KBM-7 (cell line): ENCODE measurements at places on chromosomes 3 and 15.

DNA sequence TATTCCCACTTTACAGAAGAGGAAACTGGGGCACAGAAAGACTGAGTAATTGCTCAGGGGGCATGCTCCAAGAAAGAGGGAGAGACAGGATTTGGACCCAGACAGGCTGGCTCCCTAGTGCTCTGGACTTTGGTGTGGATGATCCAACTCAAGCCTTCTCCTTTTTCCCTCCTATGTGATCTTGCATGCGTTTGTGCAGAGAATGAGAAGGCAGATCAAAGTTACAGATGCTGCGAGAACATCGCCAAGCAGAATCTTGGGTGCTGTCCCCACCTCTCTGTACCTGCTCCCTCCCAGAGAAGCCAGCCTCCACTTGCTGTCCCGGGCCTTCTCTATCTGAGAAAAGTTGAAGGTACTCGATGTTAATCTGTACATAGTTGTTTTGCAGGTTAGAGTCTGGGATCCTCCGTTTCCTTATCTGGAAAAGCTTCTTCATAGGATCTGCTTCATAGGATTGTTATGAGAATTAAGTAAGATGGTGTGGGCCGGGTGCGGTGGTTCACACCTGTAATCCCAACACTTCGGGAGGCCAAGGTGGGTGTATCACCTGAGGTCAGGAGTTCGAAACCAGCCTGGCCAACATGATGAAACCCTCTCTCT, 10.2 kb downstream of the GNB5 start:
- no peak for DNase-seq

GRCh38 chr3:120071259-120071658, 23.0 kb downstream of the GSK3B start:
- DNase-seq = no peak

DNA sequence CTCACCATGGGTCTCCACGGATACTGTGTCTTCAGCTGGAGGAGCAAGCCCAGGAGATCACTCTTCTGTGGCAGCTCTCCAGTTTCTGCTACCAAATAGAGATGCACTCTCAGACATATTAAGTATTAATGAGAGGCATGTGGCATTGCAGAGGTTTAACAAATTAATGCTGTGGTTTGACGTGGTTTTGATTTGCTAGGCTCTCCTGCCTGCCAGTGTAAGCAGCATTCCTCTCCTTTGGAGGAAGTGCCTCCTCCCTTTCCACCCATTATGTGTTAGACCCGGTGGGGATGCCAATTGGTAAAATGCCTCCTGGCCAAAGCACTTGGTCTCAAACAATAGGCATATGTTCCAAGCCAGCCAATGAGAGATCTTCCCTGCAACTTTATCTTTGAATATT, 124.8 kb downstream of the MYLK start:
- no peak for DNase-seq

- peak; percentile 15 for DNase-seq
Measured at GRCh38 chr15:50828610-50829206, 63.2 kb upstream of the SPPL2A start.

DNA sequence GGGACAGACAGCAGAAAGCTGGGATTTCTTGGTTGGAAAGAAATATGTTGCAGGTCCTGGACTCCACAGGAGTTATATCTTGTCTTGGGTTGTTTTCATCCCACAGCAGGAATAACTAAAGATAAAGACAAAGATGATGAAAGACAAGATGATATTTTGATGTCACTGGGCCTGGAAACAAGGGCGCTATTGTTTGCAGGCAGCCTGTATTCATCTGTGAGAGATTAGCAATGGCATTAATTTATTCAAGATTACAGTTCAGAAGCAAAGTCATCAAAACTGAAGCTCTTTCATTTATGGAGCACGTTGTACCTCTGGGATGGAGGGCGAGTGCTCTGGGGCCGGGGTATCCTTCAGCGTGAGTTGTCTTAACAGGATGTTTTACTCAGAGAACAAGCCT, 213.8 kb downstream of the LRTM1 start:
- no peak for DNase-seq

- no peak for DNase-seq
Measured at GRCh38 chr3:81289676-81290075, 471.8 kb downstream of the GBE1 start.

DNA sequence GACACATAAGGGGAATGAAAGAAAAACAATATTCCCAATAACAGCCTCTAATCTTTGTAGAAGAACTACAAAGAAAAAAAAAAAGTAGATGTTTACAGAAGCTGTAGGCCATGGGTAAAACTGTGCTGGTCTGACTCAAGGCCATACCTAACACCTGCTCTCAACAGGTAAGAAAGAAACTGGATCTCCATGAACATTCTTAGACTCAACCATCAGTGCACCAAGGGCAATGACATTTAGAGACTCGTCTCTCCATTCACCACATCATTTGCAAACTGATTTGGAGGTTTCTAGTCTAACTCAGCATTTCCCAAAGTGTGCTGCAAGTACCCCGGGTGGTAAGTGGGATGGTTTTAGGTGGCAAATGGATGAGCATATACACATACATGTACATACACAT, 164.2 kb downstream of the FOXP1 start:
- DNase-seq = no peak

DNA sequence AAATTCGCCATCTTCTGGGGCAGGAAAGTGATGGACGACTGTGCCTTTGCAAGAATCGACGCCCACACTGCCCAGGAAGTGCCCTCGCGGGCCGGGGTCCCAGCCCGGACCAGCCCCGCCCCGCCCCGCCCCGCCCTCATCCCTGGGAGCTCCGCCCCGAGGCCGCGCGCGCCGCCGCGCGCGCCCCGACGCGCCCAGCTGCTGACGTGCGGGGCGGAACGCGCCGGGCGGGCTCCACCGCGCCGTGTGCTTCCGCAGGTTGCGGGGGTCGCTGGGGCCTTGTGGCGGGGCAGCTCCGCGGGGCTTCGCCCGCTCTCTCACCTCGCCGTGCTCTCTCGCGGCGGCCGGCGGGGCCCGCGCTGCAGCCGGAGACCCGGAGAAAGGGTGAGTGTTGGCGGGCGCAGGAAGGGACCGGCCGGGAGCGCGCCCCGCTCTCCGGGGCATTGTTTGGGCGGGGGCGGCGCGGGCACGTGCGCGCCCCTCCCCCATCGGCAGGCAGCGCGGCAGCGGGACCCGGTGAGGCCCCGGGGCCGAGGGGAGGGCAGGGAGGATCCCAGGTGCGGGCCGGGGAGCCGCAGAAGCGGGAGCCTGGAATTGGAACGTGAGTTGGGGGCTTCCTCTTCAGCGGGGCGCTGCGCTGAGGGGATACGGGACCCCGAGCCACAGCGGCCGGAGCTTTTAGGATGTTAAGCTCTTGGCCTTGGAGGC, at the start of gene YEATS2:
Gene YEATS2, plus strand, starts transcription at position 188 of the 708 bp plus-strand sequence. CDS start 17,366 bp downstream, outside the sequence.
- peak; percentile 69 for DNase-seq

- DNase-seq = peak; percentile 54
Measured at GRCh38 chr3:119600732-119601131, 3.0 kb downstream of the PLA1A start.

- DNase-seq = no peak
Measured at GRCh38 chr3:129038121-129038855, 22.3 kb upstream of the GP9 start.

- no peak for DNase-seq
Measured at GRCh38 chr15:57932348-57932747, 133.2 kb downstream of the ALDH1A2 start.

- DNase-seq = no peak
Measured at GRCh38 chr3:133691273-133692107, 29.7 kb upstream of the TOPBP1 start.

GRCh38 chr3:141460097-141460704, 26.6 kb upstream of the RASA2 start:
- peak; percentile 86 for DNase-seq

- no peak for DNase-seq
Measured at GRCh38 chr3:36525115-36525801, 145.0 kb downstream of the STAC start.

GRCh38 chr15:42402455-42403205, 43.3 kb downstream of the CAPN3 start:
- peak; percentile 43 for DNase-seq

GRCh38 chr3:148075771-148076716, 621.7 kb upstream of the AGTR1 start:
- DNase-seq = peak; percentile 12

DNA sequence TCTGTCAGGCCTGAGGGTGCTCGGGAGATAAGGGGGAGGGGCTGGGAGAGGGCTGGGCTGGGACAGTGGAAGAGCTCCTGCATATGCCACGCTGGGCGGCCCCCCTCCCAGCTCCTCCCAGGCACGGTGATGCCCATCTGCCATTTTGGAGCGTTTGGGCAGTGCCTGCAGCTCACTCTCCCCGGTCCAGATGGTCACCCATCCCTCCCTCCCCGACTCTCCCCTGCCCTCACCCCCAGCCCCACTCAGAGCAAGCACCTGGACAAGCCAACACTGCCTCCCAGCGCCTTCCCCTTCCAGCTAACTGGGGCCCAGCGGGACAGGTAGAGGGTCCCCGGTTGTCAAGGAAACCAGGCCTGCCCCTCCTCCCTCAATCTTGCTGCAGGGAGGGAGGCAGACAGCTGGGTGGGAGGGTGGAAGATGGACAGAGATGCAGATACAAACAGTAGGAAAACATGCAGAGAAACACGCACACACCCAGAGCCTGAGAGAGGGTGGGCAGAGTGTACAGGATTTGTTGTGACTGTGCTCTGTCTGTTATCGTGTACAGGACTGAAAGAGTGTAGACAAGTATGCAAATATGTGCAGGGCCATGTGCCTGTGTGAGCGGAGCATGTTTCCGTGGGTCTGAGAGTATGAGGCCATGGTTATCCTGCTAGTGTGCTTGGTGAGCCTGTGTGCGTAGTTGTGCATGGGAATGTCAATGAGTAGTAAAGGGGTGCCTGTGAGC, 17.5 kb upstream of the CORO2B start:
- no peak for DNase-seq

GRCh38 chr15:95866711-95867440, 463.6 kb upstream of the NR2F2 start:
- no peak for DNase-seq

DNA sequence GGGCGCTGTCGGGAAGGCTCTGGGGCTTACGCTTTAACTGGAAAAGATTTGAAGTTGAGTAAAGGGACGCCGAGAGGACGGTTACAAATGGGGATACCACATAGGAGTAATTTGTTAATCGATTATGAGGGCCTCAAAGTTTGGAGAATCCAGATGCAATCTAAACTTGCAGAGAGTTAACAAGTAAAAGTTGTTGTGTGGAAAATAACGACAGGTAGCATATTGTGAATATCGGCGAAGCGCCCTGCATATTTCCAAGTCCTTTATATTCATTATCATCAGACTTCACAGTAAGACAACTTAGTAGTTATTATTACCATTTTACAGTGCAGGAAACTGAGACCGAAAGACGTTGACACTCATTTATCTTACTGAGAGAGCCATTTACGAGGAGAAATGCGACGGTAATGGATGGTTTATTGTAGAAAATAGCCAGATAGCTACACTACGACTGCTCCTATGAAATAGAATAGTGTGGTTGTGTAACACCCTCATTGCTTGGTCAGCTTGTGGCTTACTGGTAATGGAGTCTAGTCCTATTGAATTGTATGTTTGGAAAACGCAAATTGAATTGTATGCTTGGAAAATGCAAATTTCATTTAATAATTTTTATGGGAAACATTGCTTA, 700 bp downstream of the MKRN2 start:
- DNase-seq = peak; percentile 41

- peak; percentile 45 for DNase-seq
Measured at GRCh38 chr15:36911322-36911944, 188.9 kb downstream of the MEIS2 start.

DNA sequence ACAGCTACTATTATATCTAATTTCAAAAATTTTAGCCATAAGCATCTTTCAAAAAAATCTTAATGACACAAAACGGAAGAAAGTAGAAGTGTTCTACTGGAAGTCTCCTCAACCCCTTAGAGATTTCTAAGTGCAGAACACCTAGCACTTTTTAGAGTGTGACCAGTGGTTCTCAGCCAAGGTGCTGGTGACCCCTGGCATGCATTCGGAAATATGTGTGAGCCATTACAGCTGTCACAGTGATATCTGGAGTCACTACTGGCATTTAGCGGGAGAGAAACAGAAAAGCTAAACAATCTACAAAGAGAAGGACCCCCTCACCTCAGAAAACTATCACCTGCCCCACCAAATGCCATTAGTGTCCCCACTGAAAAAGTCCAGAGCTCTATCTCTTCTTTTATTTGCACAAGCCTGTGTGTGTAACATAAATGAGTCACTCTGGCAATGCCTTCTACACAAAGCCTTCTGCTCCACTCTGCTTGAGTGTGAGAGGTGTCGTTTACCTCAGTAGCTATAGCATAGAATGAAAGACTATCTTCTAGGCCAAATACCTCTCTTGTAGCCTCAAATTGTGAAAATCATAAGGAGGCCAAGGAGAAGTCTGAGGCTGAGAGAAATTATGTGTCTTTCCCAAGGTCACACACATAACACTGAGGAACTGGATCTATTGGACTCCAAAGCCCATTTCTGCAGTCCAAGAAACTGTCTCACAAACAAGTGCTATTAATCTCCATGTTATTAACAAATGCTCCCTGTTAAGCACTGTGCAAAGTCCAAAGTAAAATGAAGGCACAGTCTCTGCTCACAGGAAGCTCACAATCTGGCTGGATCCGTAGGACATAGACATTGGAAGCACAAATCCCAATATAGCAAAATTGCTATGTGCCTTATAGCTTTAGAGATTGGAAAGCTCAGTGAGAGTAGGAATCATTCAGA, 28.5 kb upstream of the KCNMB2 start:
- DNase-seq = no peak

- DNase-seq = no peak
Measured at GRCh38 chr3:31890742-31891469, 90.2 kb downstream of the OSBPL10 start.

DNA sequence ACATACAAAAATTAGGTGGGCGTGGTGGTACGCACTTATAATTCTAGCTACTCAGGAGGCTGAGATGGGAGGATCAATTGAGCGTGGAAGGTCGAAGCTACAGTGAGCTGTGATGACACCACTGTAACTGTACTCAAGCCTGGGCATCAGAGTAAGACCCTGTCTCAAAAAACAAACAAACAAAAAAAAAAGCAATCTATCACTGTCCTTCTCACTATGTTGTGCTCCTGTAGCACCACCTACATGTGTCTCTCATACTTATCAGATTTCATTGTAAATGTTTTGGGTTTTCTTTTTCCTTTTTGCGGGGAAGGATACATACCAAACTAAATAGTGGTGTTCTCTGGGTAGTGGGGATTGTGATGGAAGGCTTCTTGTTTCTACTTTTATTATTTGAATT, 14.8 kb downstream of the FANCD2 start:
- DNase-seq = no peak

- no peak for DNase-seq
Measured at GRCh38 chr3:156017352-156018030, 102.9 kb upstream of the KCNAB1 start.
